ENCODE measurements at places on chromosomes 7 and 10.

- DNase-seq, result no peak
Measured at GRCh38 chr7:54260941-54261371, 281.2 kb upstream of the VSTM2A start.

- no peak for DNase-seq
Measured at GRCh38 chr10:114652402-114653368, 5.4 kb downstream of the ABLIM1 start.

DNA sequence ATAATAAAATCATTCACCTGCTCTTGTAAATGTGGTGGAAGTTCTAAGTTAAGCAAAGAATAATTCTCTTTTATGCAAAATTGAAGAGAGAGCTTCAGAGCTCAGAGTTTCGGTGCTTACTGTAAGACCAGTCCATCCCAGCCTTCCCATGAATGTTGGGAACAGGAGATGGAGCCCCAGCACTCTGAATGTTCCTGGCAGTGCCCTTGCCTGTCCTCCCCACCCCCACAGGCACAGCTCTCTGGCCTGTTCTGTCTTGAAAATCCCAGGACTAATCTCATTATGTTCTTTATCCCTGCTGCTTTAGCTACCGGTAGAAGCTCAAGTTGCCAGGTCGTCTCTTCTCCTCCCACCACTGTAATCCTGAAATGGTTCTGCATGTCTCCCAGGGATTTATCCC lies 29.1 kb upstream of the LHFPL3 start:
- no peak for DNase-seq

GRCh38 chr7:5439209-5439571 lies 15.6 kb upstream of the TNRC18 start:
- DNase-seq, result no peak

GRCh38 chr7:138729444-138729843 lies 28.3 kb upstream of the SVOPL start:
- no peak for DNase-seq

GRCh38 chr7:98496618-98497017 lies 95.7 kb upstream of the BAIAP2L1 start:
- no peak for DNase-seq

DNA sequence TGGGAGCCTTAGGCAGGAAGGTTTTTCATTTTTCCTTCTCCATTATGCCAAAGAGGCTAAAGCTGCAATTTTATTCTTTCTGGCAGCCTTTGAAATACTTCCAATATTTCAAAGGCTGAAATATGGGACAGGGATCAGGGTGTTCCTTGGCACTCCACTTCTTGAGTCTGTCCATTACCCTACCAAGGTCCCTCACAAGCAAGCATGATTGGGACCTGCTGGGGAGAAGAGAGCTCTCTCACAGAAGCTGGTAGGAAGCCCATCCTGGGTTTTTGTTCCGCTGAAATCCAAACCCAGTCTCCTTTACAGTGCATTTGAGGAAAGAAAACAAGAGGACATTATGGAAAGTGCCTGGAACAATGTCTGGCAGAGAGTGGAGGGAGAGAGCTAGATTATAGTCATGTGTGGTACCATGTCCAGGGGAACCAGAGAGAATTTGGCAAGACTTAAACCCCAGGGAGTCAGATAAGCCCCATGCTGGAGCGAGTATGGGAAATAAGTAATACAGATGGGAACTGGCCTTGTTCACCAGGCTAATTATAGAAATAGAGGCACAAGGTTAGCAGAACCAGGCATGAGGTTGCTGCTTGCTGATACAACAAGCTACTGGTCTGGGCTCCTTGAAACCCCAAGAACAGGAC lies 104.7 kb downstream of the LSM5 start:
- no peak for DNase-seq

DNA sequence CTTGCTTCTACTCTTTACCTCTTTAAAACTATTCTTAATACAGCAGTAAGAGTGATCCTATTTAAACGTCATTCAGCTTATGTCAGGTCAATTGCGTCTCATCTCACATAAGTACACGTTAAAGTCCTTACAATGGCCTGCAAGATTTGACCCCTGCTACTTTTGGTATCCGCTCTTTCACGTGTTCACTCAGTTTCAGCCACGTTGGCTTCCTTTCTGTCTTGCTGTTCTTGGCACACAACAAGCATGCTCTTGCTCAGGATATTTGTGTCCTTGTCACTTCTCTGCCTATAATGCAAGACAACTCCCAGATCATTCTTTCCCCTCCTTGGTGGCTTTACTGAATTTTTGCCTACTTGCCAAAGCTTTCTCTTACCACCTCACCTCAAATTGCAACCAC lies 296.8 kb downstream of the PCLO start:
- no peak for DNase-seq

- DNase-seq, result peak; percentile 57
Measured at GRCh38 chr7:13057462-13058200, 370.2 kb downstream of the ARL4A start.

- DNase-seq, result no peak
Measured at GRCh38 chr10:81367132-81367531, 507.9 kb upstream of the NRG3 start.

DNA sequence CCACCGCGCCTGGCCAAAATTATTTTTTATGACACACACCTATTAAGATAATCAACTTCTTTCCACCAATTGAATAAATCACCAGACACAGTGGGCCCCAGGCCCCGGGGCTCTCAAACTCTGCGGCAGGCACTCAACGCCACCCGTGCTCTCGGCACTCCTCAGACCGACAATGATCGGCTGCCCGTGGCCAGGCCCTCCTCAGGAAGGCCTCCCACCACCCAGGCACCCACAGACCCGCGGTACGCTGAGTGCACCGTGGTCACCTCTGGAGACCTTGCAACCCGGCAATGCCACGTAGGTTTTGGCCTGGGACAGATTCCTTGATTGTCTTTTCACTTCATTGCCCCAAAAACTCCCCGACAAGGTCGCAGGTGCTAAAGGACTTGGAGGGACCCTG lies 6.9 kb downstream of the RADIL start:
- DNase-seq, result no peak

- DNase-seq, result no peak
Measured at GRCh38 chr7:49166441-49166840, 242.1 kb downstream of the CDC14C start.

DNA sequence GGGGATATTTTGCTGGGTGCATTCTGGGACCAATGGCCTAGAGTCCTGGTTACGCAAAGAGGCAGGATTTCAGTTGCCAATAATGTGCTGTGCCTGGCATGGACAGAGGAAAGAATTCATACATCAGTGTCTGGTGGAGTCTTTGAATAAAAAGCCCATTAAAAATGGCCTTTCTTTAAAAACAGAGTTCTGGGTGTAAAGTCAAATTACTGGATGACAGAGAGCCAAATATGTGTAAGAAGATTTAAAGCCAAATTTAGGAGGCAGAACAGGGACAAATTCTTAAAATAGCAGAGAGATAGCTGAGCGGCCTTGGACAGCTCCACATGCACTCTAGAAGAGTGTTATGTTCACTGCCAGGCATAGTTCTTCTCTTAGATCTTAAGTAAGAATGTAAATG lies 60.8 kb upstream of the MEOX2 start:
- DNase-seq, result no peak

DNA sequence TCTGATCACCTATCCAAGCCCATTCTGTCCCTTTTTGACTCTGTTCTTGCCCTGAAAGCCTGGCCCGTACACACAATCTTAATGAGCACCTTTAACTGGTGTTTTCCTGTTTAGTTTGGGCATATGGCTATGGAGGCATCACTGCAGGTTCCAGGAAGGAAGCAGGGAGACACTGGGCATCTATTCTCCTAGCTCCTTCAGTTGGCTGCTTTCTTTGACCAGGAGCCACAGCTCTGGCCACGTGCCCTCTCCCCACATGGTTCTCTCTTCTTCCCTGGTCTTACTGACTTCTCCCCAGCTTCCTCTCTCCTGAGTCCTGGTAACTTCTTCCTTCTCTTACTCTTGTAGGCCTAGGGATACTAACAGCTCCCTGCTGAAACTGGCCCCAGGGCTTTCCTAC lies 144.4 kb downstream of the CREB5 start:
- no peak for DNase-seq

DNA sequence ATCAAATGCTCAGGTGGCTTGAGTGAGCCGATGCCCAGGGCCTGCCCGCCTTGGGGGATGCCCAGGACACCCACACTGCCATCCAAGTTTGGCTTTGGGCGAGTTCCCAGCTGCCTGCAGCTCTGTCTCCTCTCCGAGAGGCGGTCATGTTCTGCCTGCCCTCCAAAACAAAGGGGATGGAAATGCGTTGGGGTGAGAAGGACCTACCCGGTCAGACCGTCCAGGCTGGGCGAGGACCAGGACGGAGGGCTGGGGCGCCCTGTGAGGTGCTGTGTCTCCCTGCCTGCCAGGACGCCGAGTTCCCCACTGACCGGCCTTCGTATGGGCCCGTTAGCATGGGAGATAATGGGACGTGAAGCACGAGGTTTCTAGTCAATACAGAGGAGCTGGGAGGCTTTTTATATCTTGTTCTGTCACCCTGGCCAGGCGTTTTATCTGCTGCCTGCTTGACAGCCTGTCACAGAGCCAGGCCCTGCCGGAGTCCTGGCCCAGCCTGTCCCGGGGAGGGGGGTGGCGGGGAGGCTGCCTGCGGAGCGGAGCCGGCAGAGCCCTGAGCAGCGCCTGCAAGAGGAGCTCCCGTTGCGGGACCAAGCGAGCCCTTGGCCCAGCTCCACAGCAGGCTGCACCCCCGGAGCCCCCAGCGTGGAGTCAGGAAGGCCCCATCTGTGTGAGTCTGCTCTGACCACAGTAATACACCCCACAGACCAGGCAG lies 22.0 kb upstream of the ELFN1 start:
- DNase-seq, result no peak

GRCh38 chr7:18706670-18707069 lies 211.1 kb downstream of the HDAC9 start:
- DNase-seq, result no peak

DNA sequence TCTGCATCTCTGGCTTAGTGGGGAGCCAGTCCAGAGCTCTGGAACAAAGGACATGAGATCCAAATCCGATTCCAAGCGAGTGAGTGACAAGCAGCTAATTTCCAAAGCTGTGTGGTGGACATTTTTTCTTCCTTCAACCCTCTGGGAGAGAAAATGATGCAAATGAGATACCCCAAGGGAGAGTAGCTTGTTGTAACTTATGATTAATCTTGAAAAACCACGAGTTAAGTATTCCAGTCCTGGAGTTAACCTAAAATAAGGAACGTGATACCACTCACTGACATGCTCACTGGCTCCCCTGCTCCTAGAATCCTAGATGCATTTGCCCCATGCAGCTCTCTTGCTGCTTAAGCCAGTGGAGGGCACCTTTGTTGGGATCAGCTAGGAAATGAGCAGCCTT lies 116.0 kb upstream of the HABP2 start:
- DNase-seq, result no peak
